ENCODE measurements at places on chromosomes 12 and 14.

- no peak for DNase-seq
Measured at GRCh38 chr12:28568704-28569103, 378.4 kb downstream of the CCDC91 start.

DNA sequence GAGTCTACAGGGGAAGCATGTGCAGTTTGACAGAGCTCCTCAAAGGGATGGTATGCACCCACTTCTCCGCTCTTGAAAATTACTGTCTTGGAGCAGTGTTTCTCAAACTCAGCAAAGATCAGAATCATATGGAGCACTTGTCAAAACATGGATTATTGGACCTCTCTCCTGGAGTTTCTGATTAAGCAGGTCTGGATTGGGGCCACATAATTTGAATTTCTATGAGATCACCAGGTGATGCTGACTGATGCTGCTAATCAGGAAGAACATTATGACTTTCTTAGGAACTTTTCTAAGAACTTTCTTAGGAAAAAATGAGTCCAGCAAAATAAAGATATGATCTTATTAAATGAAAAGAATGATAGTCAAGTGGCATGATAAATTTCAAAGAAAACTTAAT, 144.3 kb downstream of the CPNE8 start:
- DNase-seq, result no peak

DNA sequence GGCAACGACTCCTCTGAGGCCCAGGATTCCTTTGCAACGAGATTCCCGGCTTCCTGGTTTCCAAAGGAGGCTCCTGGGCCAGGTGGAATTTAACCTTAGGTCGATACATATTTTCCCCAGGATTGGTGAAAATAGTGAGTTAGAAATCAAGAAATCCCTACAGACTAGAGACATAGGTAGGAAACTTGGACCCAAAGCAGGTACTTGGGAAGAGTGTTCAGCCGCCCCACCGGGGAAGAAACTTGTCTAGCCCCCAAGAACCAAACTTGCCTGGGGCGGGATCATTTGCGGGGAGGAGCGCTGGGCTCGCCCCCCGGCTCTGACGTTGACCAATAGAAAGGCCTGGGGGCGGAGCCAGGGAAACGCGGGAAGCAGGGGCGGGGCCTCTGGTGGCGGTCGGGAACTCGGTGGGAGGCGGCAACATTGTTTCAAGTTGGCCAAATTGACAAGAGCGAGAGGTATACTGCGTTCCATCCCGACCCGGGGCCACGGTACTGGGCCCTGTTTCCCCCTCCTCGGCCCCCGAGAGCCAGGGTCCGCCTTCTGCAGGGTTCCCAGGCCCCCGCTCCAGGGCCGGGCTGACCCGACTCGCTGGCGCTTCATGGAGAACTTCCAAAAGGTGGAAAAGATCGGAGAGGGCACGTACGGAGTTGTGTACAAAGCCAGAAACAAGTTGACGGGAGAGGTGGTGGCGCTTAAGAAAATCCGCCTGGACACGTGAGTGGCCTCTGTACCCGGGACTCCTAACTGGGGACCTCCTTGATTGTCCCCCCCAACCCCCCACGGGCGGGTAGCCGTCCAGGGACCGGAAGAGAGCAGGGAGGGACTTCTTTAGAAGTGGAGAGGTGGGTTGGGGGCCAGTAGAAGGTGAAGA, at the start of gene CDK2:
Gene CDK2 (plus strand): TSS at position 423 of the 874 bp plus-strand sequence. CDS start 179 bp downstream, at position 602.
- DNase-seq, result peak; percentile 96

DNA sequence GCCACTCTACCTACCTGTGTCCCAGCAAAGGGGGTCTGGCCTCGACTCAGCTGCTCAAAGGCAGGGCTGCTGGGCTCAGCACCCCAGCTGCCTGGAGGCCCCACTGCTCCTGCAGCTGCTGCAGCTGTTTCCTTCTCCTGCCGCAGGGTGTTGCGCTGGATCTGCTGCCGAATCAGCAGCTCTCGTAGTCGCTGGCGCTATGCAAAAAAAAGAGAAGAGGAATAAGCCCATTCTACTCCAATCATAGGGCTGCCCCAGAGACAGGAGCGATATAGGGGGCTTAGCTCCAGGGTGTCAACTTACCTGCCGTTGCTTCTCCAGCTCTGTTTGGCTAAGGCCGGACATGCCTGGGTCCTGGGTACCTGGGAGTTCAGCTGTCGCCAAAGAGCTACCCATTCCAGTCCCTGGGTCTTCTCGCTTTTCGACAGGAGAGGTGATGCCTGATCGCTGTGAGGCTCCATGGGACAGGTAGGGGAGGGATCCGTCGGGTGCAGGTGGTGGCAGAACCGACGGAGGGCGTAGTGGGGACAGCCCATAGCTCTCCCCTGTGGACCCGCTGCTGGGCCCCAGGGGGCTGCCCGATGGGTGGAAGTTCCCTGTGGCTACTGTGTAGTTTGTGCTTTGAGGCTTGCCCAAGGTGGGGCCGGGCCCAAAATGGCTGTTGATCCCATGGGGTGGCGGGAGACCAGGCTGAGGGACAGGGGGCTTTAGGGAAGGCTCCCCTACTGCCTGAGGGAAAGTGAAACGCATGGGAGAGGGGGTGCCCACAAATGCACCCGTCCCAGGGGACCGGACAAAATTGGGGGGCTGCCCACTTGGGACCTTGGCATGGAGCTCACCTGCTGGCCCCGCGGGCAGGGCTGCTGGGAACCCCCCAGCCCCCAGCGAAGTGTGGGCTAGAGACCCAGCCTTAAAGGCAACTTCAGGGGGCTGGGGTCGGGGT, 20.9 kb downstream of the KMT2D start:
- DNase-seq, result peak; percentile 10

GRCh38 chr12:133234971-133235370, 706 bp downstream of the ANHX start:
- no peak for DNase-seq

DNA sequence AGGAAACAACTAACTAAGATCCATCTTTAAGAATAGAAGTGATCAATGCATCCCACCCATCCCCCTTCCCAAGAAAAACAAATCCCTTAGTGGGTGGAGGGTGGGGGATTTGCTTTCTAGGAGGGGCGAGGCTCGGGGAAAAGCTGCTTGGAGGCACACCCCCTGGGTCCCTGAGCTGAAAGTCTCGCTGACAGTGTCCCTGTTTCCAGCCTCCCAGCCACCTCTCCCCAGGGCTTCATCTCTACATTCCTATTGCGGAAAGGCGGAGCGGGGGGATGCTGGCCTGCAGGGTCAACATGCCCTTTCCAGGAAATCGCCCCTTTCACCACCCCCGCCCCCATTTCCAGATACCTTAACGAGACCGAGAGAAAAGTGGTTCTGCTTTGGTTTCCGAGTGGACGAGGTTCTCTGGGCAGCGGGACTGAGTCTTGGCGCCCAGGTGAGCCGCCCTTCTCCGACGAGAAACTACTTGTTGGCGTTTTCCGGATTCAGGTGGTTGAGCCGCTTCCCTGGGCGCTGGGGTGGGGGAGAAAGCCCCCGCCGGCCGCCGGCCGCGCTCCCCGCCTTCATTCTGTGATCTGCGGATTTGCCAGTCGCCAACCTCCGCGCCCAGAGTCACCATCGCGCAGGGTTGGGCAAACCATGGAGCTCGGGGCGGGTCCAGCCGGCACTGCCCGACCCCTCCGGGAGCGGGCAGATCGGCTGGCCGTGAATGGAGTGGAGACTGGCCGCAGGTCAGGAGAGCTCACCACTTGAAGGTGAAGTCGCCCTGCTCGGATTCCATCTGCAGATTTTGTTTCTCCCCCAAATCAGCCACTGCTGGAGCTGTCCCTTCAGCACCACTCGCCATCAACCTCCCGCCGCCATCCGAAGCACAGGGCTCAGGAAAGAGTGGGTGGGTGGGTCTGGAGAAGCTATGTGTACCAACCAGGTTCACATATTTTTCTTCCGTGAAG, 505 bp downstream of the KCNC2 start:
- no peak for DNase-seq

DNA sequence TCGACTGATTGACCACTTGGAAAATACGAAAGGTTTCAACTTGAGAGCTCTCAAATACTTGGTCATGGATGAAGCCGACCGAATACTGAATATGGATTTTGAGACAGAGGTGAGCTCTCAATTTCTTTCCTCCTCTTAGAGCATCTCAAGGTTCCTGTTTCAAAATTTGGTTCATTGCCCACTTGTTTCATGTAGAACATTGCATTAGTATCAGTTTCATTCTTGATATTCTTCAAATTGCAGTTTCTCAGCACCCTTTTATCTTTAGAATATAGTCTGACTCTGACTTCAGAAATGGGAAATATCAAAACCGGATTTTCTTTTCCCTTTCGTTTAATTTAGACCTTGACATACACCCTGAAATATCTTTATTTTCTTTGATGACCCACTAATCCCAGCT, 8.8 kb downstream of the DDX47 start:
- DNase-seq, result no peak

GRCh38 chr12:126418400-126418799, 1353.2 kb downstream of the AACS start:
- DNase-seq, result no peak

DNA sequence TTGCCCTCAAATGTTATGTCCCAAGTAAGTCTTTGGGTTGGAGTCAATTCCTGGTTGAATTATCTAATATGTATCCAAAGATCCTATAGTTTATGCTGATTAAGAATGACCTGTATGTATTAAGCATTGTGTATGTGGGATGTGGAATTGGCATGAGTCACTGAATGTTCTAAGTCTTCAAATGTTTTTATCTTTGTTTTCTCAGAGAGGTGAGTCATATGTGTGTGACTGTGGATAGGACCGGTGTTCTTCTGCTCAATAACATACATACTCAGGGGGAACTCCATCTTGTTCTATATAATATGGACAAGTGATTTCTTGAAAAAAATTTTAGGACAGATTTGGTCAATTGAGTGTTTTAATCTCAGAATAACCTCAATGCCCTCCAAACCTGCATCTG, 57.9 kb downstream of the NAV3 start:
- no peak for DNase-seq

DNA sequence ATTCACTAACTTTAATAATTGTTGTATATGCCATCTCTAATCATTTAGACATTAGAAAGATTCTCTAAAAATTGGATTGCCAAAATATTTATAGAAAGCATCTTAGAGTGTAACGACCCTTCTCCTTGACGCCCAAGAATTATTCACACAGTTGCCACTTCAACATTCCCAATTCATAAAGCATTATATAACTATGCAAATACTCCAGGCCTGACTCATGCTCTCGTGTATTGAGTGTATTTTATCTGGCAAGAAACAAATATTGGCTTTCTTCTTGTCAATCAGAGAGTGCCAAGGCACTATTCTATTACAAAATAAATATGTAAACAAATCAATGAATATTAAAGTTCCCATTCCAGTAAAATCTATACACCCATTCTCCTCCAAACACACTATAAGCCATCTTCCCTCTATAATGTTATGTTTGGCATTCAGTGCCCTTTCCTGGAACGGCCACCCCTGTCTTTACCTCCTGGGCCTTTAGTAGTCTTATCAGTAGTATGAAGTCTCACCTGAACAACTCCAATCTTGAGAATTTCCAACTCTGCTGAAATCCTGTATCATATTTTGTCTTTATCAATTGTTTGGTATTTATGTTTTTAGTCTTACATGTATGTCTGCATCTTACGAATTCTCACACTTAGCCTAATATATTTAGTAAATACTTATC, 182.6 kb downstream of the PIK3C2G start:
- no peak for DNase-seq

- DNase-seq, result no peak
Measured at GRCh38 chr14:98298481-98299244, 973.3 kb downstream of the BCL11B start.

- no peak for DNase-seq
Measured at GRCh38 chr12:47026291-47026690, 53.1 kb upstream of the PCED1B start.

DNA sequence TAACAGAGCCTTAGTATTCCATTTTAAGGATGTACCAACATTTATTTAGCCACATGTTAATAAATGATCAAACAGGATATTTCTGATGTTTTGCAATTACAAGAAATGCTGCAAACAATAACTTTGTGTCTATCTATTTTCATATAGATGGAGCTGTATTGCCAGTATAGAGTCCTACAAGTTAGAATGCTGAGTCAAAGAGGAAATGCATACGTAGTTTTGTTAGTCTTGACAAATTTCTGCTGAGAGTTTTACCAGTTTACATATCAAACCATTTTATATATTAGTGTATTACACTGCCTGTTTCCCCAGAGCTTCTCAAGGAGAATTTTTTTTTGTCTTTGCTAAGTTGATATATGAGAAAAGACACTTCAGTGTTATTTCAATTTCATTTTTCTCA, 541.7 kb downstream of the SLC16A7 start:
- DNase-seq, result no peak

- no peak for DNase-seq
Measured at GRCh38 chr12:48183876-48184548, 568 bp downstream of the CCDC184 start.

- no peak for DNase-seq
Measured at GRCh38 chr14:54768501-54769129, 134.0 kb downstream of the GCH1 start.

DNA sequence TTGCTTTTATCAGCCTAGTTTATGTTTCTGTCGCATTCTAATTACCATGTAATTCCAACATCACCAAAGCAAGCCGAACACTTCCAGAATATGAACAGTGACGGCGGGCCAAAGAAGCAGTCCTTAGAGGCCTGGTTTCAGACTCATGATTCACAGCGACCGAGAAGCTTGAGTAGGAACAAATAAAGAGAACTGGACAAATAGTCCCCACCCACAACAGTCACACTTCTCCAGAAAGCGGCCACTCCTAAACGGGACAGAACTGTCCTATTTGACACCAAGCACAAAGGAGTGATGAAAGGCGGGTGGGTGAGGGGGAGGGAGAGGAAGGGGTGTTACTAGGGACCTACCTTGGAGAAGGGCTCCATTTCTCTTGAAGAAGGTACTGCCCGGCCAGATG, 136.4 kb downstream of the FOXN3 start:
- DNase-seq, result no peak

DNA sequence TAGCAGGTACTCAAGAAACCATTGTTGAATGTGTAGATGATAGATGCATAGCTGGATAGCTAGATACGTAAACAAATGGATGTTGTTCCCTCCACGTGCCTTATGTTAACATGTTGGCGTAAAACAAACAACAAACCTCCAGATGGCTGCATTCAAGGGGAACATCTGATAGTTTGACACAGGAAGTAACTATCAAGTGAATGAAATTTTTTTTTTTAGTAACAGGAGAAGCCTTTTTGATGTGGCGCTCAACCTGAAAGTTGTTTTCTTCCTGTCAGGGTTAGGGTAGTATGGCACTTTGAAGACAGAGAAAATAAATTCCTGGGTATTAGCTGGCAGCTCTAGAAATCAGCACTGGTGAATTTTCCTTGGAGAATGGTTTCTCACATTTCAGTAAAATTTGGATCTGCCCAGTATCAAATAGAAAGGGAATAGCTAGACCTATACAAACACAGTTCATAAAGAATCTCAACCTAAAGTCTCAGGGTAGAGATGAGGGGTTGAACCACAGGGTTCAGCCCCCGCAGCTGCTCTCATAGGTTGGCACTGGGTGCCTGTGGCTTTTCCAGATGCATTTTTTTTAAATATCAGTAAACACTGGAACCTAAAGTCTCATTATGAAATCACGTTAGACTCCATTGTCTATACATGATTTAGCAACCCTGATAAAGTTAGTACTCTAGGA, 18.8 kb upstream of the RAP1B start:
- DNase-seq, result no peak

- no peak for DNase-seq
Measured at GRCh38 chr12:123853396-123854070, 91.4 kb downstream of the DNAH10 start.

- DNase-seq, result no peak
Measured at GRCh38 chr12:7994731-7995205, 37.7 kb upstream of the FOXJ2 start.
